ENCODE measurements at places on chromosomes 7 and 10.

GRCh38 chr7:110760341-110760740 is 330.6 kb upstream of the LRRN3 start:
- DNase-seq: no peak

DNA sequence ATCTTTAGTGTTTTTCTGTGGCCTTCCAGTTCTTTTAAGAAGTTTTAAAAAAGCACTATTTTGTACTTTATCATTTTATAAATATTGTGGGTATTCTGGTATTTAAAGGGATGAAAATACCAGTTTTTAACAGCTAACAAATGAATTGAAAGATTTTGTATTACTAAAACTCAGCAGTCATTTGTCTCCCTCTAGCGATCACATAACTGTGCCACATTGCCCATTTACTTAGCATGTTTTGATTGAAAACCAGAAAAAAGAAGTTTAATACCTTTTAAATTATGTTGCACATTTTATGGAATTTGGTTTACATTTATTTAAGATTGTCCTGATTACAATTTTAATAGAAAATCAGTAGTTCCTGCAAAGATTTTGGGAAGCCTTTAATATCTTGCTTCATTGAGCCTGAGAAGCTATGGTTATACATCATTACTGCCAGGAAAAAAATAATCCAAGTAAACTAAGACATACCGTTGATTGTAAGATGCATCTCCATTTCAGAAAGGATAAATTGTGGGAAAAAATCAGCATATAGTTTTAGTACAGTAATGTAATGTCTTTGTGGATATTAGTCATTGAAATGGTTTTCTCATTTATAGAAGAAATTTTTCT is 34.9 kb downstream of the TAX1BP1 start:
- DNase-seq: no peak

GRCh38 chr10:100522945-100523344 is 3.3 kb upstream of the SEC31B start:
- DNase-seq: no peak

DNA sequence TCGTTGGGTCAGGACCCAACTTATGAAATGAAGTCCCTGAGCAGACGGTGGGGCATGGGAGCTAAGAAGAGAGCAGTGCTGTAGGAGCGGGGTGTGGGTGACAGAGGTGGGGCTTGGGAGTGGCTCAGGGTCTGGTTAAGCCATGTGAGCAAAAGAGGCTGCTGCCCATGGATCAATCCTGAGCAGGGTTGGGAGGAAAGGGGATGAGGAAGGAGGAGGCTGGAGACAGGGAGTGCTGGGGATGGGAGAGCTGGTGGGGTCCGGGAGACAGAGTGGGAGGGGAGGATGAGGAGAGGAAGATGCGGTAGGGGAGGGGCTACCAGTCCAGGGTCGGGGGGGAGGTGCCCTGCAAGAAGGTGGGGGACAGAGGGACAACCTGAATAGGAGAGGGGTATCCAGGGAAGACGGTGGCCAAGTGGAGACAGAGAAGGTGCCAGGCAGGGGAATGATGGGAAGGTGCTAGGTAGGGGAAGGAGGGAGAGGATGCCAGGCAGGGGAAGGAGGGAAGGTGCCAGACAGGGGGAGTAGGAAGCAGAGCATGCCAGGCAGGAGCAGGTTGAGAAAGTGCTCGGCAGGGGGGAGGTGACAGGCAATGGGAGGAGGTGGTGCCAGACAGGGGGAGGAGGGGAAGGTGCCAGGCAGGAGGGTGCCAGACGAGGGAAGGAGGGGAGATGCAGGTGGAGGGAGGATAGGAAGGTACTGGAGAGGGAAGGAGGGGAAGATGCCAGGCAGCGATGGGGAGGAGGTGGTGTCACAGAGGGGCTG is 27.5 kb upstream of the SMARCD3 start:
- no peak for DNase-seq

GRCh38 chr10:62430881-62431280 is 56.7 kb downstream of the ZNF365 start:
- DNase-seq: no peak

DNA sequence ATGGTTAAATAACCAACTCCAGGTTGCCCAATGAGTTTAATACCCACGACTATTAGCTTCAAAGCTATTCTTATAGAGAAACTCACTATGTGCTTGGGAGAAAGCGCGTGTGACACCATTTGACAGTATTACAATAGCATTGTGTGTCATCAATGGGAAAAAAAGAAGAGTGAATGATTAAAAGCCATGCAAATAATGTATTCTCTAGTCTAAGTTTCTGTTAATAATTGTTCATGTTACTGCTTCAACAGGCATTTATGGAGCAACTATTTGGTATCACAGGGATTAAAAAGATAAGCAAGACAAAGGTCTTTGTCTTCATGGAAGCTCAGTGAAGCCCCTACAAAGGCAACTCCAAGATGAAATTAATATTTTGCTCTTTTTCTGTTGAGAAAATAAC is 47.2 kb downstream of the CAV1 start:
- DNase-seq: no peak

GRCh38 chr10:79929409-79929904 is 19.4 kb downstream of the SFTPD start:
- no peak for DNase-seq

GRCh38 chr10:12027539-12027938 is 15.1 kb downstream of the UPF2 start:
- DNase-seq: no peak

GRCh38 chr10:26413375-26413774 is 24.8 kb upstream of the APBB1IP start:
- no peak for DNase-seq

GRCh38 chr7:94080551-94080950 is 76.4 kb upstream of the BET1 start:
- DNase-seq: no peak

DNA sequence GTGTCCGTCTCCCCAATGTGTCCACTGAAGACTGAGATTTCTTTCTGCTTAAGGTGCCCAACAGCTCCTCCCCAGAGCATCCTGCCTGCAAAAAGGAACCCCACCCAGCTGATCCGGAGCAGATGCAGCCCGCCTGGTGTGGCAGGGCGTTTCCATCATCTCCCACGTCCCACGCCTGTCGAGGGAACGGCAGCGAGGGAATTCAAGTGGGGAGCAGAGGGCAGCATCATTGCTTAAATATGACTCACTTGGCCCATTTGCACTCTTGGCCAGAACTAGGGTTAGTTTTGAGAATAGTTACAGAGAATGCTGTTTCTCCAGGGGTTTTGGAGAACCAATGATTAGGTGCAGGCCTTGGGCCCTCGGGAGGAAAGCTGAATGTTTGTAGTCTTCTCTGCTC is 20.8 kb downstream of the VWA2 start:
- DNase-seq: peak; percentile 72

GRCh38 chr10:45553613-45554012 is 119.0 kb downstream of the ZFAND4 start:
- no peak for DNase-seq

GRCh38 chr7:26172048-26172447 is 20.1 kb downstream of the NFE2L3 start:
- DNase-seq: no peak

Measured in GM04503 (cell line).